NCI-H187 (cell line): ENCODE measurements at places on chromosomes 5 and 9.
A peak's percentile ranks its signal among the peaks of the same experiment; 100 is the strongest.

DNA sequence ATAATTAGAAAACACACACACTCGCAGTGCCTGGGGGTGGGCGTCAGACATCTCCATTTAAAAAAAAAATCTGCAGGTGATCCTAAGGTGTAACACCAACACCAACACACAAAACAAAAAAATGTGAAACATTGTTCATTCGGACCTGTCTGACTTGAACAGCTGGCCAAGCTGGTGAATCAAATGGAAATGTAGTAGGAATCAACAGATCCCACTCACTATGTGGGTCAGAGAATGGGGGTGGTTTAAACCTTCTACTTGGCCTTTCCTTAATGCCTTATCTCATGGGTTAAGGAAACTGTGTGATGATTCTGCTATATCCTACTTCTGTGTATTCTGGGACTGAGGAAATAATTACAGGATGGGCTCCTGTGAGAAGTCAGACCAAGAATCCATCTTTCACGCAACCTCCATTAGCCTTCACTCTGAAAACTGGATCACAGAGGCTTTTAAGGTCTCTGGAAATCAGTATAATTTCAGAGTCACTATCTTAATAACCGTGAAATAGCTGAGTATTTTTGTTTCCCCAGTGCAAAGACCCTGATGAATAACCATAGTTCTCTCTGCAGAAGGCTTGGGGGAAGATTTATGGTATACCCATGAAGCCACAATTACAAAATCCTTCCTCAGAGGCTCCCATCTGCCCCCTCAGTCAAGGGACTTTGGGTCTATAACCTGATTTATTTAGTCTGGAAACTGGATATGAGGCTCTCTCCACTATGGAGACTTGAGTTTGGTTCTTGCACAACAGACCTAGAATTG lies 17.2 kb upstream of the MCCC2 start:
- no peak for DNase-seq

GRCh38 chr5:157900644-157901043 lies 41.7 kb upstream of the CLINT1 start:
- DNase-seq: no peak

DNA sequence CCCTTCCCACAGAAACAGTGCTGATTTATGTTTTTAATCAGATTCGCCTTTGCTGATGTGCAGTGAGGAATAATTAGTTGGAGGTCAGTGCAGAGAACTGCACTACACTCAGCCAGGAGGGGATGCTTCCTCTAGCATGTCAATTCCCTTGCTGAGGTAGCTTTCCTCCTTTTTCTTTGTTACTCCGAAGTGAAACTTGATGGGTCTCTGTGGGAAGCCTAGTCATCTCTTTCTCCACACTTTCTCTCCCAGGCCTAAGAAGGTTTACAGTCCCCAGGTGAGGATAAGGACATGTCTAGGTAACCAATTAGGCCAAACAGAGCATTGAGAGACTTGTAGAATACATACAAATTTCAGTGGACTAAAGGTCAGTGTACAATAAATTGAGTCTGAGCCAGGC lies 461.8 kb downstream of the KIF4B start:
- DNase-seq: no peak

DNA sequence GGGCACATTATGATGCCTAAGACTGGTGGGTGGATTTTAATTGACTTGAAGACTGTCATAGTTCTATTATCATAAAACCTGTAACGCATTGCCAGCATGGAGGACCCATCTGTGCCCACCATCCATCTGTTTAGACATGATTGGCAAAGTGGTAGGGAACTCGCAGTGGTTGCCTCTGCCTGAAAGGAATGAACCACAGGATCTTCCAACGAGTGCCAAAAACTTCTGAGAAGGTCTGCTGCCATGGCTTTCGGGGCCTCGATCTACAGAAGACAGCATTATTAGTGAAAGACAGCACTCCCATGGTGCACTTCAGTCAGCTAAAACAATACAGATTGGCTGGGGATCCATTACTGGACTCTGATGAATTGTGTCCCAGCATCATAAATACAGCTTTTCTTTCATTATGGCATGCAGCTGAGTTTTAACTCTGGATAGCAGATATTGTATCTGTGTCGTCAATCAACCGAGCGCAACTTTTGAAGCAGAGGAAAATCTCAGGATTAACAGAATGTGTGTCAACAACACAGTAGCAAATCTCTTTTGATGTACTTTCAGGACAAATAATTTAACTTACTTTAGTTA lies 74.3 kb downstream of the ZDHHC21 start:
- no peak for DNase-seq

DNA sequence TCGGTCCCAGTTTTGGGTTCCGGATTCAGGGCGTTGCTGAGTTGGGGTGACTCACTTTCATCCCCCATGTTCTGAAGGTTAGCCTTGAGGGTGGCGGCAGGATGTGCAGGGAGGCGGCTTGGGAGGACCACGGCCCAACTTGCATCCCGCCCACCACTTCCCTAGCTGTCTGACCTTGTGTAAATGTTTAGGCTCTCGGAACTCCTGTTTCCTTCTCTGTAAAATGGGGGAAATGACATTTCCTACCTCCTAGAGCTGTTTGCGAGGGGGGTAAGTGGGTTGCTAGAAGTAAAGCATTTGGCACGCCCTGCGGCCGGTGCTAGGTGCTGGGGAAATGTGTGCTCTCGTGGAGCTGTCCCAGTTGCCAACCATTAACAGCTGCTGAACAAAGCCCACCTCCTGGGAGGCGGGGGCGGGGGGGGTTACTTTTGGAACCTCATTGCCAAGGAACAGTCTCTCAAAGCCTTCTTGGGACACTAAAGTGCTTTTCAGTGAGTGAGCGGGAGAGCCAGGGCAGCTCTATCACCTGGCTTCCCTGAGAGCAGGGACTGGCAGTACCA lies 27.5 kb downstream of the PTGES2 start:
- DNase-seq: no peak

DNA sequence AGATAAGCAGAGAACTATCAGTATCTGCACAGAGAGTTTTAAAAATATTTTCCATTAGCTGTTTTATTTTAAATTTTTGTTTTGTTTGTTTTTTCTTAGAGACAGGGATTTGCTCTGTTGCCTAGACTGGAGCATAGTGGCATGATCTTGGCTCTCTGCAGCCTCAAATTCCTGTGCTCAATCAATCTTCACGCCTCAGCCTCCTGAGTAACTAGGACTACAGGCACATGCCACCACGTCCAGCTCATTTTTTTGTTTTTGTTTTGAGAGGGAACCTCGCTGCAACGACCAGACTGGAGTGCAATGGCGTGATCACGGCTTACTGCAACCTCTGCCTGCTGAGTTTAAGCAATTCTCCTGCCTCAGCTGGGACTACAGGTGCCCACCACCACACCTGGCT lies 138.2 kb upstream of the LPAR1 start:
- no peak for DNase-seq

- DNase-seq: no peak
These were observed 48.9 kb upstream of the CDKN2AIPNL start for GRCh38 chr5:134460551-134460950.

DNA sequence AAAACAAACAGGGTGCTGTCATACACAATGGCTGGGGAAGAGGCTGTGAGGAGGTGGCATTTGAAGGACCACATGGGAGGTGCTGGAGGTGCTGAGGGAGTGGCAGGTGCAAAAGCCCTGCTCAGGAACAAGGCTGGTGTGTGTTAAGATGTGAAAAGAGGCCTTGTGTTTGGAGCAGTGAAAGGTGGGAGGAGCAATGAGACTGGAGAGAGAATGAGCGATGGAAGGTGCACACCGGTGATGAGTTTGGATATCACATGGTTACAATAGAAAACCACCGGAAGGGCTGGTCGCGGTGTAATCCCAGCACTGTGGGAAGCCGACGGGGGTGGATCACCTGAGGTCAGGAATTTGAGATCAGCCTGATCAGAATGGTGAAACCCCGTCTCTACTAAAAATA lies 9.2 kb upstream of the FIBCD1 start:
- DNase-seq: no peak

DNA sequence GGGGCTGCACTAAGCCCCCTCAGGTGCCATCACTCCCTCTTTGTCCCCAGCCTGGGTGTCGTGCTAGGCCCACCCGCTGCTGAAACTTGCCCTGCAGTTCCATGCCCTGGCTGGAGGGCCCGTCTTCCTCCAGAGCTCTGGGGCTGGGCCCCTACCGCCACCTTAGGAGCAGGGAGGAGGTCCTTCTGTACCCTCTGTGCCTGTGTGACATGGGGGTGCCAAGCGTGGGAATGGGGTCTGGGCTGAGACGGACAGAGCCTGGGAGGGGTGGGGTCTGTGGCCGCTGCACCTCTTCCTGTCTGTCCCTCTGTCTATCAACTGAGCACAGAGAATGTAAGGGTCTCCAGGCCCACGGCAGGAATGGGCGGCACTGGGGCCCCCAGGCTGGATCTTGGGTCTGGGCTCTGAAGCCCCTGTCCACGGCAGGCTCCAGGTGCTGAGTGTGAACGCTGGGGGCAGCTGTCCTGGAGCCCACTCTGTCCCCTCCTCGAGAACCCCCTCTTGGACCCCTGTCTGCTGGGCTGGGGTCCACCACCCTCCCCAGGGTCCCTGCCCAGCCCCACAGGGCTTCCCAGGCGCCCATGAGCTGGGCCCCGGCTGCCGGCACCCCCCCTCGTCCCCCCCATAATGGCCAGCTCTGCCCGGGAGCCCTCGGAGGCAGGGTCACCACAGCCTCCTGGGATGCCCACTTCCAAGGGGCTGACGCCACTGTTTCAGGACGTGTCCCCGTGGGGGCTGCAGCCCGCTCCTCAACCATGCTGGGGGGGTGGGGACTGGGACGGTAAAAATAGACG lies 15.8 kb upstream of the NRARP start:
- no peak for DNase-seq

GRCh38 chr9:116951588-116952435 lies 264.7 kb downstream of the TRIM32 start:
- DNase-seq: no peak

GRCh38 chr5:154197801-154198491 lies 7.4 kb downstream of the GALNT10 start:
- peak; percentile 77 for DNase-seq

DNA sequence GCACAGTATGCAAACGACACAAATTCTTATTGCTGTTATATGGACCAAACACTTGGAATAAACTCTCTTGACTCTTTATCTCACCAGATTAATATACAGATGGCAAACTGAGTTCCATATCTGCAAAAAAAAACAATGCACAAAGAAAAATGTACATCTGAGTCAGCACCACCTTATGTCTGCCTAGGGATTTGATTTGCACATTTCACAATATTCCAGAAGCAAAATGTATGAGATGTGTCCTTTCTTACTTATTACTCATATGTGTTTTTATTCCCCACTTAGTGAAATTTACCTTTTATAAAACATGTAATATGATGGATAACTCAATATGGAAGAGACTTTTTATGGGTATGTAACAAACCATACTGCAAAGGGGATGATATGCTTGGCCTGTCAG lies 236.9 kb downstream of the GLIS3 start:
- DNase-seq: no peak

- DNase-seq: no peak
These were observed 6.7 kb downstream of the SLC4A9 start for GRCh38 chr5:140366589-140367255.

GRCh38 chr5:149172709-149173505 lies 31.6 kb downstream of the ABLIM3 start:
- no peak for DNase-seq

GRCh38 chr9:31683116-31683515 lies 701.3 kb upstream of the ACO1 start:
- no peak for DNase-seq

DNA sequence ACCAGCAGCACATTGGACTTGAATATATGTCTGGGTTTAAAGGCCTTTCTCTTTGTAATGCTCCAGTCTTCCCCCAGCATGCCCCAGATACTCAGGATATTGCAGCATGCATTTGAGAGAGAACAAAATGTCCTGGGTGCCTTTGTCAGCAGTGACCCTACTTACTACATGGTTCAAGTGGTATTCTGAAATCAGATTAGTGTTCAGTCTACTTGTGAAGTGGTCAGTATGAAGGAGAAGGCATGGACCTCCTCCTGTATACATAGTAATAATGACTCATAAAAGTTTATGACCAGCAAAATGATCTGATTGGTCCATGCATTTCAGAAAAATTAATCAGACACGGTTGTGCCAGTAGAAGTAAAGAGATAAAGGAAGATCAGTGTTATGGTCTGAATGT lies 25.4 kb downstream of the GPR21 start:
- no peak for DNase-seq

- no peak for DNase-seq
These were observed 288.5 kb downstream of the SLIT3 start for GRCh38 chr5:169012450-169012849.

DNA sequence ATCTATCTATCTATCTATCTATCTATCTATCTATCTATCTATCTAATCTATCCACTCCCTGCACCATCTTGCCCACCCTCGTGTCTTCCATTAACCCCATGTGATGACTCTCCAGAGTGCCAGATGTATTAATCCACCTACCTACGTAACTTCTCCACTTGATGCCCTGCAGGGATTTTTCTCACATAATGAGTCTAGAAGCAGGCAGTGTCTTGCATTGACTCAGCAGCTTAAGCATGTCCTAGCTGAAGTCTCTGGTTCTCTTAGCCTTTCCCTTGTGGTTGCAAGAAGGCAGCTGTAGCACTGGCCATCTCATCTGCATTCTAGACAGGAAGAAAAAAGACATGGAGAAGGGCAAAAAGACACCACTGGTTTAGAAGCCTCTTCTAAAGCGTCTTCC lies 96.7 kb upstream of the ALDH1B1 start:
- no peak for DNase-seq

DNA sequence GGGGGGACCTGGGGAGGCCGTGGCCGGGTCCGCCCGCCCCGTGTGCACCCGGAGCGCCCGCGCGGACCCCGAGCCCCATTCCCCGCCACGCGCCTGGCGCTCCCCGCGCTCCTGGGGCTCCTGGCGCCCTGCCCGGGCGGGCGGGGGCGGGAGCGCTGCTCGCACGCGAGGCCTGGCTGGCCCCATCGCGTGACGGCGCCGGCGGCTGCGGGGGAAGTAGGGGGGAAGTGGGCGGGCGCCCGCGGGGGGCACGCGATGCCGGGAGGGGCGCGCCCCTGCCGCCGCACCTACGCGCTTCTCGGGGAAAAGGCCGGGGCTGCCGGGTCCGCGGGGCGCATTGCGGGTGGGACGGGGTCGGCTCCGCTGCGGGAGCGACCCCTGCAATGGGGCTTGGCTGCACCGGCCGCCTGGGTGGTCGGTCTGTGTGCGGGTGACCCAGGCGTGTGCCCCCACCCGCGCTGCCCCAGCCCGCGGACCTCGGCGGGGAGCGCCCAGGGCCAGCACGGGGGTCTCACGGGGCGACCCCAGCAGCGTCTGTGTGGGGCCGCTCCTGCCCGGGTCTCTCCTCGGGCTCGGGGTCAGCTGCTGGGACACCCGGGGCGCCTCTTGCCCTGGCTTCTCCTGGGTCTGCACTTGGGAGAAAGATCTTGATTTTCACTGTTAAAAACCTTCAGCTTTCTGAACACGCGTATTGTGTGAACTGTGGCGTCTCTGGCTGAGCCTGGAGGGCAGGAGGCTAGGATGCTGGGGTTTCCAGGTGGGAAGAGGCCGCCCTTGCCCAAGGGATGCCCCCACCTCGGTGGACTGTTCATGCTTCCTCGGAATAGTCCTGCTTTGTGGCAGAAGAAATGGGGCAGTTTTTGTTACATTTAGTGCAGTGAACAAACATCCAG lies 52.4 kb downstream of the AHRR start:
- DNase-seq: peak; percentile 46
